Spleen (tissue), 13 donors: ENCODE measurements at places on chromosomes 3 and 15. TPM values are rescaled to one million over a fixed set of nuclear protein-coding genes. Genes with fewer than 3 reads are reported as not detected.

The MRPL47 gene
- 17.8 TPM for total RNA-seq

The AHSG gene
- not detected for total RNA-seq

The TMEM108 gene
- 0.68 TPM for total RNA-seq

The FBXO40 gene
- not detected for total RNA-seq

The SCAMP5 gene
- total RNA-seq = 20.0 TPM

The LRRFIP2 gene
- total RNA-seq = 73.5 TPM

The CELF6 gene
- 2.6 TPM for total RNA-seq

The MELTF gene
- 1.8 TPM for total RNA-seq

The SYNPR gene
- not detected for total RNA-seq

The PLSCR5 gene
- total RNA-seq = not detected

The LNP1 gene
- 1.2 TPM for total RNA-seq

The CHRFAM7A gene
- 8.0 TPM for total RNA-seq

The LRRC2 gene
- 4.9 TPM for total RNA-seq

- H3K27ac ChIP-seq = no peak overlapping the region
- DNase-seq = no peak
- H3K27me3 ChIP-seq = no peaks in the 10 kb centered on the region
- peaks cover 28% of the 10 kb centered on the region for H3K4me1 ChIP-seq
- H3K4me3 ChIP-seq = no peak overlapping the region
Observed at GRCh38 chr3:183762304-183762703, 63.1 kb downstream of the MAP6D1 start.

- DNase-seq = no peak
- H3K27me3 ChIP-seq = no peaks in the 10 kb centered on the region
- H3K27ac ChIP-seq = no peak overlapping the region
- no peak overlapping the region for H3K4me3 ChIP-seq
- H3K4me1 ChIP-seq = no peaks in the 10 kb centered on the region
- H3K36me3 ChIP-seq = no peaks in the 10 kb centered on the region
Observed at GRCh38 chr3:152174876-152175527, 93.7 kb upstream of the MBNL1 start.

- peaks cover 42% of the 10 kb centered on the region for H3K4me1 ChIP-seq
- H3K36me3 ChIP-seq = no peaks in the 10 kb centered on the region
- H3K27me3 ChIP-seq = no peaks in the 10 kb centered on the region
- H3K27ac ChIP-seq = peak overlapping the region; percentile 89
- H3K4me3 ChIP-seq = no peak overlapping the region
Observed at GRCh38 chr15:58331560-58331912, 100.3 kb upstream of the LIPC start.

DNA sequence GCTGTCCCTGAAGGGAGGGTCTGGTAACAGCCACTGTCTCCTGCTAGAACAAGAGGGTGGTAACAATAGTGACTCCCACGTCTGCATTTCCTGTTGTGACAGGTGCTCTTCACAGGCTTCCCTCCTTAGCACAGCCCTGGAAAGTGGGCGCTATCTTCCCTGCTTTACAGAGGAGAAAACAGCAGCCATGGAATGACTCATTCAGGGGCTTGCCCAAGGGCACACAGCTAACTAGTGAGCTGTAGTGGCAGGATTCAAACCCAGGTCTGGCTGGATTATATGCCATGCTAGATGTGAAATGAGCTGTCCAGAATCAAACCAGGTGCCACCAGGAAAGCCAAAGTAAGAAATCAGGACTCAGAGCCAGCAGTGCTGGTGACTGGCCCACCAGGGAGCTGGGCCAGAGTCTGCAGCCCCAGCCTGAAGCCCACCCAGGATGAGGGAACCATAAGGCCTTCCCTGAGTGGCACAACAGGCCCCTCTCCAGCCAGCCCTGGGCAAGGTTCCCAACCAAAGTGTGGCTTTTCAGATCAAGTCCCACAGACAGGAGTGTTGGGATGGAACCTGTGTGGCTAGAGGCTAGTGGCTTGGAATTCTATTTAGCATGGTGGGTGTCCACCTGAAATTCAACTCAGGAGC lies 102.4 kb downstream of the ETFA start:
- no peak for DNase-seq
- no peak overlapping the region for H3K4me3 ChIP-seq
- H3K4me1 ChIP-seq = no peaks in the 10 kb centered on the region
- H3K27ac ChIP-seq = no peak overlapping the region

- no peak for DNase-seq
- no peak overlapping the region for H3K4me3 ChIP-seq
- no peaks in the 10 kb centered on the region for H3K27me3 ChIP-seq
- no peaks in the 10 kb centered on the region for H3K36me3 ChIP-seq
- H3K27ac ChIP-seq = no peak overlapping the region
Observed at GRCh38 chr3:146640955-146641867, 36.1 kb upstream of the PLSCR5 start.

- H3K27ac ChIP-seq = no peak overlapping the region
- H3K27me3 ChIP-seq = no peaks in the 10 kb centered on the region
- H3K36me3 ChIP-seq = no peaks in the 10 kb centered on the region
- DNase-seq = no peak
- no peak overlapping the region for H3K4me3 ChIP-seq
Observed at GRCh38 chr15:94532226-94532625, 300.9 kb downstream of the MCTP2 start.

DNA sequence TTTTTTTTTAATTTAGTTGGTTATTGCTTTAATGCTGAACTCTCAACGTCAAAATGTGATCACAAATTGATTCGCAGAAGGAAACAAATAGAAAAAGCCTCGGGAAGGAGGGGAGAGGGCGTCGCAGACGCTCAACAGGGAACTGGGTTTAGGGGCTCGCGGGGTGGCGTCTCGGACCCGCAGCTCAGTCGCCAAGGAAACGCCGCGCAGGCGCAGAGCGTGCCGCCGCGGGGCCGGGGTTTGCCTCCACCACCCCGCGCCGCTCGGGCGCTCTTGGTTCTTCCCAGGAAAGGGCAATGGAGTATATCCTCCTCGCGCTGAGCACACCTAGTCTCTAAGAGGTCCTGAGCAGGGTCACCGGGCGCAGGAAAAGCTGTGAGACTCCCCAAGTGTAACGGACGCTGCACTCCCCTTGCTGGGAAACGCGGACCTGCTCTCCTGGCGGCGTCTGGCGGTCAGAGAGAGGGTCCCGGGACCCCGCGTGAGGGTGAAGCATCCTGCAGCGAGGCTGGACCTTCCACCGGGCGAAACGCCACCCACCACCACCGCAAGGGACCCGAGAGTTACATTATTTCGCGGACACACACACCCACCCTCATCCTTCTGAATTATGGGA lies 753 bp downstream of the PLCH1 start:
- DNase-seq = peak; percentile 78
- peak overlapping the region; percentile 45 for H3K4me3 ChIP-seq
- H3K4me1 ChIP-seq = peaks cover 6% of the 10 kb centered on the region
- no peaks in the 10 kb centered on the region for H3K36me3 ChIP-seq
- peaks cover 20% of the 10 kb centered on the region for H3K27me3 ChIP-seq
- H3K27ac ChIP-seq = no peak overlapping the region

DNA sequence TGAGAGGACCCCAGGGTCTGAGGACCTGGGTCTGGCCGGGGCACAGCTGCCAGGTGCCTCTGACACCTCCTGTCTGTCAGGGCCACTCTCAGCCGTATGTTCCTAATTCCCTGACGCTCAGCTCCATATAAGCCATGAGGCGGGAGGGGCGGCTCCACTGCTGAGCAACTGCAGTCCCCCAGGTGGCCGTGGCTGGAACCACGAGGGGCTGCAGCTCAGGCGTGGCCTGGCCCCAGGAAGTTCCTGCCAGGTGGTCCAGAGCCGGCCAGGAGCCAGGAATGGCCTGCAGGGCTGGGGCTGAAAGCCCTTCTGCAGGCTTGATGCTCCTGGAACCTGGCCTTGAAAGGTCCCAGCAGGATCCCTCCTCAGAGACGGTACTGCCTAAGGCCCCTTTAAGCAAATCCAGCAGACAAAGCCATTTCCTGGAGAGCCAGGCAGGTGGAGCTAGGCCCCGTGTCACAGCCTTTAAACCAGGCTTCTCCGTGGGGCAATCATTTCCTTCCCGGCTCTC lies 118.0 kb downstream of the CHSY1 start:
- peak; percentile 78 for DNase-seq
- H3K4me3 ChIP-seq = no peak overlapping the region
- no peak overlapping the region for H3K27ac ChIP-seq
- peaks cover 20% of the 10 kb centered on the region for H3K4me1 ChIP-seq
- no peaks in the 10 kb centered on the region for H3K27me3 ChIP-seq

- H3K27ac ChIP-seq = peak overlapping the region; percentile 99
- H3K36me3 ChIP-seq = no peaks in the 10 kb centered on the region
- no peak for DNase-seq
Observed at GRCh38 chr3:149812165-149812605, 830 bp upstream of the RNF13 start.

DNA sequence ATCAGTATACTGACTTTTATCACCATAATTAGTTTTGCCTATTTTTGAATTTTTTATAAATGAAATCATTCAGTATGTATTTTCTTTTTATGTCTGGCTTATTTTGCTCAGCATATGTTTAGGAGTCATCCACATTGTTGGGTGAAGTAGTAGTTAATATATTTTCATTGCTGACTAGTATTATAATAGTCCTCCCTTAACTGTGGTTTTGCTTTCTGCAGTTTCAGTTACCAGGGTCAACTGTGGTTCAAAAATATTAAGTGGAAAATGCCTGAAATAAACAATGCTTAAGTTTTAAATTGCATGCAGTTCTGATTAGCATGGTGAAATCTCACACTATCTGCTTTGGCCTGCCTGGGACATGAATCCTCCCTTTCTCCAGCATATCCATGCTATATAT lies 39.5 kb upstream of the PRR23C start:
- H3K4me3 ChIP-seq = no peak overlapping the region
- no peaks in the 10 kb centered on the region for H3K27me3 ChIP-seq
- no peak for DNase-seq

DNA sequence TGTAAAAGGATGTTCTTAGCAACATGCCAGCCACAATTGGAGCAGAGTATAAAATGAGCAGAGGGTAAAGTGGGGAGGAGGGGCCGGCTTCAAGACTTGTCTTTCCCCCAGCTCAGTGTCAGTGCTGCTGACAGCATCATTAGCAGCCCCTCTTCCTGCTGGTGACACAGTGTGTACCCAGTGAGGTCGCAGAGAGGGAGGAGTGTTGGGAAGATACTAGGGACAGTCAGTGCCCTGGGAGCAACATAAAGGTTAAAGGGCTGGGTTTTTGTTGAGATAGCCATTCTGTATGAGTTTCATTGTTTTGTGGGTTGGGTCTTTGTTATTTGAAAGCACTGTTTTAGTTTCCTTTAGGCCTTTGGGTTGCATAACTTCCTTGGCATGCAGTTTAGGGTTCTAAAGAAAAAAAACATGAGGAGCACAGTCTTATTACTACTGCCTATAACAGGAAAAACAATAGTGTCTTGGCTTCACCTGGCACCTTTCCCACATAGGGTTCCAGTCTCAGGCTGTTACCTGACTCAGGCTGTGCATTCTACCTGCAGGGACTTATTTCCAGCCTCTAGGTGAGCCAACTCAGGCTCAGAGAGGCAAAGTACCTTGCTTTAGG lies 94.1 kb upstream of the SKOR1 start:
- H3K27me3 ChIP-seq = no peaks in the 10 kb centered on the region
- no peaks in the 10 kb centered on the region for H3K36me3 ChIP-seq
- no peak overlapping the region for H3K27ac ChIP-seq
- no peak for DNase-seq
- no peak overlapping the region for H3K4me3 ChIP-seq
- peaks cover 5% of the 10 kb centered on the region for H3K4me1 ChIP-seq

DNA sequence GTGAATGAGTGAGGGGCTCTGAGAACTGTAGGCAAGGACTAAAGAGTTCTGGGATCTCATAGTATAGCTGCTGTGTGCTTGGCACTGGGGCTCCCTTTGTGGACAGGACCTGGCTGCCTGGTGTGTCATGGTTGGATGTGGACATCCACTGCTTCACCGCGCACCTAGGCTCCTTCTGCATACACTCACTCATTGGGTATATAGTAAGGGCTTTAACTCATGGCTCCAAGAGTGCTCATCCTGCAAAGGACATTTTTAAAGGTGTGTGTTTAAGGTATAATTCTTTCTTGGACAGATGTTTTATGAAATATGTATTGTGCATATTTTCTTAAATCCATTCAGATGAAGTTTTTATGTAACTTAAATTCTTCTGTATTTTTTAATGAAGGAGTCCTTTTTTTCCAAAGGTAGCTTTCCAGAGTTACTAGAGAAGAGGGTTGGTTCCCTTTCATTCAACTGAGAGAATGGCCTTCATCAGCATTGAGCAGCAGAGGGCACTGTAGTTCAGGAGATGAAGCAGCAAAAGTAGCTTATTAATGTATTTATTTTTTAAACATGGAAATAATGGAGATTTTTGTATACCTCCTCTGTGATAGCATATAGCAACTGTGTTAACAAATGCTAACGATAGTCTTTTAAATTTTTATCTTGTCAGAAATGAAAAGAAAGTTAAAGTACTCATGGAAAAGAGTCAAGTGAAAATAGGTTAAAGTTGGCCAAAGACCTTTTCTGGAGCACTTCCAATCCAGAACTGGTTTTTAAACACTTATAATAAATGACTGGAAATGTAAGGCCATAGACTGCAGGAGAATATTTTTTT lies 25.2 kb downstream of the OXNAD1 start:
- H3K27me3 ChIP-seq = no peaks in the 10 kb centered on the region
- H3K27ac ChIP-seq = peak overlapping the region; percentile 31

- peaks cover 53% of the 10 kb centered on the region for H3K4me1 ChIP-seq
- no peaks in the 10 kb centered on the region for H3K27me3 ChIP-seq
- peak overlapping the region; percentile 93 for H3K27ac ChIP-seq
- no peaks in the 10 kb centered on the region for H3K36me3 ChIP-seq
- H3K4me3 ChIP-seq = peak overlapping the region; percentile 93
Observed at GRCh38 chr3:57756528-57757401, 656 bp downstream of the SLMAP start.

- H3K27me3 ChIP-seq = no peaks in the 10 kb centered on the region
- no peak overlapping the region for H3K27ac ChIP-seq
- peaks cover 4% of the 10 kb centered on the region for H3K4me1 ChIP-seq
- no peaks in the 10 kb centered on the region for H3K36me3 ChIP-seq
- no peak for DNase-seq
Observed at GRCh38 chr3:11164607-11165006, 10.3 kb downstream of the HRH1 start.

GRCh38 chr3:18870074-18870640 lies 278.2 kb upstream of the KCNH8 start:
- H3K27me3 ChIP-seq = no peaks in the 10 kb centered on the region
- no peak for DNase-seq
- no peaks in the 10 kb centered on the region for H3K36me3 ChIP-seq
- no peak overlapping the region for H3K4me3 ChIP-seq

DNA sequence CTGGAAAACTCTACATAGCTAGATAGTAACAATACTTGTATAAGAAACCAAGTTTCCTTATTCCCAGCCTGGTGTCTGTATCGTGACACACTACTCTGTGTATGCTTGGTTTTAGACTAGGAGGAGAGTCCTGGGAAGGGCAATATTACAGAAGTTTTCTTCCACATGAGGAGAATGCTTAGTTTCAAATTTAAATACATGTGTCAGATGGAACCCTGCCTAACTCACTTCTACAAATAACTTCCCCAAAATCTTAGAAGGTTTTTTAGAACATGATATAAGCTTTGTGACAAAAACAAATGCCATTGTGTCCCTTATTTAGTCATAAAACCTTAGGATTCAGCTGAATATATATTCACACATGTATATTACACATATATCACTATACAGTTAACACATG lies 7.2 kb upstream of the IL20RB start:
- no peak overlapping the region for H3K4me3 ChIP-seq
- no peaks in the 10 kb centered on the region for H3K27me3 ChIP-seq
- no peak overlapping the region for H3K27ac ChIP-seq
- DNase-seq = no peak
- peaks cover 5% of the 10 kb centered on the region for H3K36me3 ChIP-seq
